Fibroblast of the conjunctiva (primary cell): ENCODE measurements at places on chromosomes 13 and 19.

DNA sequence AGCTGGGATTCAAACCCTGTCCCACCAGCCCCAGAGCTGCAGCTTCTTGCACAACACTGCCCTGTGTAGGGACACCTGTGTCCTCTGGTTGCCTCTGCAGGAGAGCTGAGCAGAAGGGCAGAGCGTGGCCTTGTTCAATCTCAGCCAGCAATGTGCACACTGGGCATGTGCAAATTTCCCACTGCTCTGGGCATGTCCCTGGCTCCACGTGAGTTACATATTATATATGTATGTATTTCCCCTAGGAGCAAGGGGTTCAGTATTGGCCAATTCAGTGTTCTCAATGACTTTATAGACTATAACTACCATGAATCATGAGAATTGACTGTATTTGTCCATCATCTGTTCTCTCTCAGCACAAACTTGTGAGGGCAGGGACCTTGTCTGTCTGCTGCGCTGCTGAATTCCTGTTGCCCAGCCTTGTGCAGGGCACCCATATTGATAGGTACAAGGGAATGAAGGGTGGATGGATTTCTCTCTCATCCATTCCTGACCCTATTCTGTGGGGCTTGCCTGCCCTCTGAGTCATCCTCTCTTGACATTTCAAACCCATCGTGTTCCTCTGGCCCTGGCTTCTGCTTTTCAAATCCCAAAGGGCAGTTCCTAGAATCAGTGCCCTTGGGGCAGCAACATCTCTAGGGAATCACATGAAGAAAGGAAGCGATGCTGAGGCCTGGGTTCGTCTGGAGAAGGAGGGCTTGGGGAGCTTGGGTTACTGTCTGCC is 69.7 kb downstream of the ERICH6B start:
- DNase-seq = no peak

- DNase-seq = no peak
Measured at GRCh38 chr13:37995092-37995491, 125.5 kb upstream of the TRPC4 start.

GRCh38 chr13:41502031-41502430 is 44.7 kb downstream of the RGCC start:
- DNase-seq = no peak

- DNase-seq = peak; percentile 73
Measured at GRCh38 chr13:91347202-91347995, at the start of gene MIR17HG. MIR17HG (plus strand) TSS chr13:91347687.

- no peak for DNase-seq
Measured at GRCh38 chr13:46168341-46168740, 13.6 kb downstream of the LCP1 start.

DNA sequence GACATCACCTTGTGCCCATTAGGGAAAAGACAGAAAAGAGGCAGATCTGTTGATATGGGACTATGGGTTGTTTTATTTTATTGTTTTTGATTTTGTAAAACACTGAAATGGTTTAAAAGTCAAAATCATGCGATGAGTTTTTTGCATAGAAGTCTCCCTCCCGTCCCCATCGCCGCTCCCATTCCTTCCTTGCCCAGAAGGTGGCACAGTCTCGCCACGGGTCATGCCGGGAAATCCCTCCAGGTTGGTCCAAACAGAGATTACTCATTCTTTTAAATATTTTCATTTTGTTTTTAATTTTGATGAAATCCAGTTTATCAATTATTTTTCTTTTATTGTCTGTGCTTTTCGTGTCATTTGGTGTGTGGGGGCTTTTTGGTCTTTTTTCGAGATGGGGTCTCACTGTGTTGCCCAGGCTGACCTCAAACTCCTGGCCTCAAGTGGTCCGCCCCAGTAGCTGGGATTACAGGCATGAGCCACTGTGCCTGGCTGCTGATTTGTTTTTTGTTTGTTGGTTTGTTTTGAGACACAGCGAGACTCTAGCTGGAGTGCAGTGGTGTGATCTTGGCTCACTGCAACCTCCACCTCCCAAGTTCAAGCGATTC is 9.2 kb downstream of the PGPEP1 start:
- no peak for DNase-seq

GRCh38 chr13:44440046-44440608 is 66.5 kb downstream of the SERP2 start:
- DNase-seq = no peak

DNA sequence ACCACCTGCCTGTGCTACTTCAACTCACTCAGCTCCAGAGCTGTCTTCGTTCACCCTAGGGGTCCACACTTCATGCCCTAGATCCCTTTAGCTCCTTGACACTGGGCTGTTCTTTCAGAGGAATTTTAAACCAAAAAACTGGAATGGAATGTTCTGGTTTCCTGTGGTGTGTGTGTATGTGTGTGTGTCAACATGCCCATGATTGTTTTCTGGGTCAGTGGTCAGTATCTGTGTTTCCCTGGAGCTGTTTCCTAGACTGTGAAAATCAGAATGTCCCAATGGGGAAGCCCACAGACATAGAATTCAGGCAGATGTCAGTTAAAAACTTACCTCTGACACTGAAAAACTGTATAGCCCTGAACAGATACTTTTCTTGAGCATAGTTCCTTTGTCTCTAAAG is 1.3 kb downstream of the PMIS2 start:
- no peak for DNase-seq

DNA sequence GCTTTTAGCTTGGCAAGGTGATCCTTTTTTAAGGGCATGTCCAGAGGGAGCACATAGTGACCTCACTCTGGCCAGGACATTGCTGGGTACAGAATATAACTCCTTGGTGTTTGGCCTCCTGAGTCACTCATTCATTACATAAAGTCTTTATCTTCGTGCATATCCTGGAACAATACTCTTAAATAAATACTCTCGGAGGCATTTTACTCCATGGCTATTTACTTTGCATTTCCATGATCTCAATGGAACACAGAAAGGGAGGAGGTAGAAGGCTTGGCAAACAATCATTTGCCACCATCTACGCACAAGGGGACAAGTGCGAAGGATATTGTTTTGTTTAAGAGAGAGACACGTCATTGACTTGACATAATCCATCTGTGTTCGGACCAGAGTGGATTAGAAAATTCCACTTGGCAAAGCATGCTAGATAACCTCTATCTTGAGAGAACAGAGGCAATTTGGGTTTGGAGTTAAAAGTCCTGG is 210.0 kb downstream of the IRS2 start:
- DNase-seq = no peak

DNA sequence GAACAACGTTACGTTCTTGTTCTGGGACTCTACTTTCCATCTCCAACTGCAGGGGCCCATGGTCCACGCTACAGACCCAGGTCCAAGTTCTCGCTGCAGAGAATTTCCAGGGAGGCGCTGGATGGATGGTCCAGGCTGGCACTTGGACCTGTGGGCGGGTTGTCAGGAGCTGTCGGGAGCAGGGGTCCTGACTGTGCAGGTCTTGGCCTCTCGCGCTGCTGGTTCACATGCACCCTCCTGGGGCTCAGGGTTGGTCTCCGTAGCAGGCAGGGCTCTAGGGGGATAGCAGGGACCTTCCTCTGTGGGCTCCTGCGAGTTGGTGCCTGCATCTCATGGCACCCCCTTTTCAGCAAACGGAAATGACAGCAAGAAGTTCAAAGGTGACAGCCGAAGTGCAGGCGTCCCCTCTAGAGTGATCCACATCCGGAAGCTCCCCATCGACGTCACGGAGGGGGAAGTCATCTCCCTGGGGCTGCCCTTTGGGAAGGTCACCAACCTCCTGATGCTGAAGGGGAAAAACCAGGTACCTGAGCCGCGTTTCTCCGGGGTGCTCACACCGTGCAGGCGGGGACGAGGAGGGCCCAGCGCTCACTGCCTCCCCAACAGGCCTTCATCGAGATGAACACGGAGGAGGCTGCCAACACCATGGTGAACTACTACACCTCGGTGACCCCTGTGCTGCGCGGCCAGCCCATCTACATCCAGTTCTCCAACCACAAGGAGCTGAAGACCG is 6.6 kb downstream of the PTBP1 start:
- no peak for DNase-seq

GRCh38 chr13:41603917-41604316 is 146.6 kb downstream of the RGCC start:
- DNase-seq = peak; percentile 51

GRCh38 chr13:101552786-101553185 is 100.3 kb downstream of the ITGBL1 start:
- DNase-seq = peak; percentile 31

- peak; percentile 61 for DNase-seq
Measured at GRCh38 chr19:4140237-4140711, 13.2 kb upstream of the CREB3L3 start.

DNA sequence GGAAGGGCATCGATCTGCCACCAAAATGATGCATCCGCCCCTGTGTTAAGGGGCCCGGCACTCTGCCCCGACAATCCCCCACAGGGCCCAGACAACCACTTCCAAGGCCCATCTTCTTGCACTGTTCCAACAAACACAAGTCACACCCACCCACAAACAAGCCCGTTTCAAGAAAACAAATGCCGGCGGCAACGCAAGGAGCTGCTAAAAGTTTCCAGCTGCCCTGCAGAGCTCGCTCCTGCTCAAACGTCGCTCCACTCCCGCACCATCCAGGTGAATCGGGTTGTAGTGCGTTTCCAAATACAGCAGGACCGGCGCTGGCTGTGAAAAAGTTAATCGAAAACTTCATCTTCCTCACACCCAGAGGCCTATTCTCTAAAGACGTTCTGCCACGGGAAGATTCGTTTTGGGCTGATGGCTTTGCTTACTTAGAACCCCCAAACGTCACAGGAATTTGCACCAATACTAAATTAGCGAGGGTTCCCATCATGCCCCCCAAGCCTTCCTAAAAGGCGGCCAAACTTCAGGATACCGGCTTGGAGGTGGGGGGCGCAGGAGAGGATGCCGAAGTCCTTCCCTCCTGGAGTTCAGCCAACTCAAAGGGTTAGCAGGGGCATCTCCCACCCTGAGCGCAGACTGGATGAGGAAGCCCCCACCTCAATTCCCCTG is 107.4 kb upstream of the DOCK9 start:
- DNase-seq = no peak
